ENCODE measurements at places on chromosomes 3 and 15.

GRCh38 chr3:22886439-22887068 is 316.6 kb upstream of the UBE2E2 start:
- DNase-seq, result peak; percentile 1

GRCh38 chr15:25670621-25671020 is 192.5 kb downstream of the ATP10A start:
- no peak for DNase-seq

DNA sequence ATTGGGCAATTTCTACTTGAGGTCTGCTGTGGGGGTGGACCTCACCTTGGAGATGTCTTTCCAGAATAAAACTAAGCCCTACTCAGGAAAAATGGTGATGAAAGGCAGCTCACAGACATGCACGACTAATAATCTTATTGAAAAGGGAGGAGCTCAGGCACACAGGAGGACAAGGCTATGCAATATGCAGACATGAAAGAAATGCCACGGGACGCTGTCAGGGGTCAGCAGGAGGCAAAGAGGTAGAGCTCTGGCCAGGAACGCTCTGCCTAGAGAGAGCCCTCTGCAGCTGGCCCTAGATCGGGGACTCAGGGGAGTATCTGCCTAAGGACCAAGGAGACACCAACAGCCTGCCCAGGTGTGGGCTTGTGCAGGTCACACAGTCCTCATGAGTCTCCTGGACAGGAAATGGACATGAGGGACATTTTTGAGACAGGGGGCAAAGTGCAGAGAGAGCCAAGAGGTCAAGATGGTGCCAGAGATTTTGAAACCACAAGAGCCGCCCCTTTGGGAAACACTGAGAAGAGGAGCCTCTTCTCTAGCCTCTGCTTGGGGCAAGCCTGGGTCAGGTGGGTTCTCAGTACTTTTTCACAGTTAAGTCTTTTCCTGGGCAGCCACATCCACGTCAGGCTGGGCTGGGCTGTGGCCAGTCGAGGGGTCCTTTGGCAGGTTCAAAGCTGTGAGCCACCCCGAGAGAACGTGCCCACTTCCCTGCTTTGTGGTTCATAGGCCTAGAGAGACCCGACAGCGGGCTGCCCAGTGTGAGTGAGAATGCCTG is 23.2 kb downstream of the EAF1 start:
- no peak for DNase-seq

- peak; percentile 53 for DNase-seq
Measured at GRCh38 chr15:80234883-80235282, 17.1 kb downstream of the CTXND1 start.

DNA sequence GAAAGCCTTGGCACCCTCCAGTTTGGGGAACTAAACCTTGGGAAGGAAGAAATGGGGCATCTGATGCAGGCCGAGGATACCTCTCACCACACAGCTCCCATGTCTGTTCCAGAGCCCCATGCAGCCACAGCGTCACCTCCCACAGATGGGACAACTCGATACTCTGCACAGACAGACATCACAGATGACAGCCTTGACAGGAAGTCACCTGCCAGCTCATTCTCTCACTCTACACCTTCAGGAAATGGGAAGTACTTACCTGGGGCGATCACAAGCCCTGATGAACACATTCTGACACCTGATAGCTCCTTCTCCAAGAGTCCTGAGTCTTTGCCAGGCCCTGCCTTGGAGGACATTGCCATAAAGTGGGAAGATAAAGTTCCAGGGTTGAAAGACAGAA is 7.7 kb downstream of the MAP1A start:
- no peak for DNase-seq

GRCh38 chr3:196268284-196269163 is 19.0 kb downstream of the PCYT1A start:
- peak; percentile 62 for DNase-seq

- DNase-seq, result peak; percentile 54
Measured at GRCh38 chr15:41928637-41929620, 35.1 kb upstream of the SPTBN5 start.

- no peak for DNase-seq
Measured at GRCh38 chr3:126751611-126752302, 47.7 kb downstream of the CHCHD6 start.

DNA sequence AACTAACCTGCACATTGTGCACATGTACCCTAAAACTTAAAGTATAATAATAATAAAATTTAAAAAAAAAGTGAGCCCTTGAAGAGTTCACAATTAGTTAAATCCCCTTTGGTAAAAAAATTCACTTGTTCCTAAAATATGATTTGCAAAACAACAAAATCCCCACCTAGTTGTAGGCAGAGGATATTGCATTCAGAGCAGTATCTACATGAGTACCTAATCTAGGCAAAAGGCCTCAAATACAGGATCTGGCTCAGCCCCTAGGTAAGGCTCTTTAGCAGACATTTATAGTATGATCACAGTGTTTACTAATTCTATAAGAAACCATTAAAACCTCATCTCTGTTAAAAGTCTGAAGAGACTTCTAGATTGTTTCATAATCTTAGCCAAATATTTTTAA is 89.3 kb upstream of the CCDC80 start:
- peak; percentile 23 for DNase-seq

DNA sequence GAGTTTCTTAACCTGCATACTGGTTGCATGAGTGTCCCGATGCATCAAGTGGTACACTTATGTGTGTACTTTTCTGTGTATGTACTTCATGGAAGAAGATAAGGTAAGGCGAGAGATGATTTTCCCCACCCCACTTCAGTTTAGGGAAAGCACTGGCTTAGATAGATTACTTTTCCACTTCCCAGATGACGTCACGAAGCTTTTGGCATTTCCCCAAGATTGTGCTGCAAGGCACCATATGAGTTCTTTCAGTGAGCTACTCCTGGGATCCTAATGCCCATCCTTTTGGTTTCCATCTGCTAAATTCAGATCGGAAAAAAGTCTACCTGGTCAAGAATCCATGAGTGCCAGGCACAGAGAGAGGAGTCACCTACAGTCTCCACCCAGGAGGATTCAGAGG is 4.5 kb downstream of the IL17RB start:
- peak; percentile 33 for DNase-seq

DNA sequence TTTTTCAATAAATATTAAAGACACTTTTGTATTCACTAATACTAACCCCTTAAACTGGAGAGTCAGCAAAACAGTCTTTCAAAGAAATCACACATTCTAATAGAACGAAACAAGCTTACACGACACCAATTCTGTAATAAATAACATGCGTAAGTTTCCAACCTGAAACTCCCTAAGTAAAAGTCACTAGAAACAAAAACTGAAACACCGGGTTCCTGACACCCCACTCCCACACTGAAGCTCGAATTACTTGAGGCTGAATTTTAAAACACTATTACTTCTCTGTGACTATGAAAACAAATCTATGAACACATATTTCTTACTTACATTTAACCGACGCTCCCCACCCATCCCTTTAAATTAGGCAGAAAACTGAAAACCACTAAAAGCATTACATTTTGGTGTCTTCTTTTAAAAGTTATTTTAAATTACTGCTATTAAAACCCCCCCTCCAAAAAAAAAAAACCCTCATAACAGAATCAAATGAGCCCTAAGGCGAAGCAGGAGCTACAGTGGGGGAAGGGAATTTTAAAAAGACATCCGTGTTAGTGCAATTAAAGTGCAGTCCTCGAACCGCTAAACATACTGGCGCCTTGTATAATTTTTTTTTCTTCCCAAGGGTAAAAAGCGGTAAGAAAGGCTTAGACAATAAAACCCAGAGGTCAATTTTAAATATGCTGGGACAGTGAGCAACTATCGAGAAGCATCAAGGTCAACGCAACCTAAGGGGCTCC is 878 bp downstream of the SPPL2A start:
- peak; percentile 76 for DNase-seq

- DNase-seq, result no peak
Measured at GRCh38 chr3:127237835-127238234, 44.9 kb downstream of the PRR23E start.

- DNase-seq, result peak; percentile 81
Measured at GRCh38 chr3:72043204-72044133, 258.5 kb upstream of the PROK2 start.

DNA sequence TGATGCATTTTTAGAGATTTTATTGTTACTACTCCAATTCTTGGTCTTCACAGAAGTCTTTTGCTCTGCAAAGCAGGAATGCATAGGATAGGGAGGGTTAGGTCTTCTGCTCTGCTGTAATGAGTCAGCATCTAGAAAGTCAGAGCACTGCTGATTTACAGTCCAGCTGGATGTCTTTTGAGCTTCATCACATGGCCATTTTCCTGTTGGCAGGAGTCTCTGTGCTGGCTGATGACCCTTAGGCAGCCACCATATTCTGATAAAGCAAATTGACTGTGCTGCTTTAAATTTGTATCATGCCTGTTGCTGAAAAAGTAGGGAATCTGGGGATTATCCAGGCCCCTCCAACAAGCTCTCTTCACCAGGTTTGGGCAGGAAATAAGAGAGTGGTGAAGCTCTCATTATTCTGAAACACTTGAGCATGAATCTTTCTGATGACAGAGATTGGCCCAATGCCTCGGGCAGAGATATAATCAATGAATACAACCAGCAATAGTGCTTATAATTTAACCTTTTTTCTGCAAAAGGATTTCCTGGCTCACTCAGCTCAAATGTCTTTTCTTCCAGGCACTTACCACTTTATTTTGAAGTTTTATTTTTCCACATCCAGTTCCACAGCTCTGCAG is 9.7 kb upstream of the CRBN start:
- DNase-seq, result no peak

GRCh38 chr3:29936054-29936453 is 655.2 kb downstream of the RBMS3 start:
- no peak for DNase-seq

All from suppressor macrophage treated with lipopolysaccharide for 1 hour (primary cell).